NCI-H526 (cell line): ENCODE measurements at places on chromosomes 7 and 10.

GRCh38 chr10:76009531-76009930, 578.1 kb downstream of the LRMDA start:
- no peak for DNase-seq

GRCh38 chr10:73855413-73855812, 18.9 kb downstream of the CAMK2G start:
- DNase-seq, result no peak

- DNase-seq, result peak; percentile 51
Measured at GRCh38 chr10:5665373-5666007, 905 bp downstream of the ASB13 start.

DNA sequence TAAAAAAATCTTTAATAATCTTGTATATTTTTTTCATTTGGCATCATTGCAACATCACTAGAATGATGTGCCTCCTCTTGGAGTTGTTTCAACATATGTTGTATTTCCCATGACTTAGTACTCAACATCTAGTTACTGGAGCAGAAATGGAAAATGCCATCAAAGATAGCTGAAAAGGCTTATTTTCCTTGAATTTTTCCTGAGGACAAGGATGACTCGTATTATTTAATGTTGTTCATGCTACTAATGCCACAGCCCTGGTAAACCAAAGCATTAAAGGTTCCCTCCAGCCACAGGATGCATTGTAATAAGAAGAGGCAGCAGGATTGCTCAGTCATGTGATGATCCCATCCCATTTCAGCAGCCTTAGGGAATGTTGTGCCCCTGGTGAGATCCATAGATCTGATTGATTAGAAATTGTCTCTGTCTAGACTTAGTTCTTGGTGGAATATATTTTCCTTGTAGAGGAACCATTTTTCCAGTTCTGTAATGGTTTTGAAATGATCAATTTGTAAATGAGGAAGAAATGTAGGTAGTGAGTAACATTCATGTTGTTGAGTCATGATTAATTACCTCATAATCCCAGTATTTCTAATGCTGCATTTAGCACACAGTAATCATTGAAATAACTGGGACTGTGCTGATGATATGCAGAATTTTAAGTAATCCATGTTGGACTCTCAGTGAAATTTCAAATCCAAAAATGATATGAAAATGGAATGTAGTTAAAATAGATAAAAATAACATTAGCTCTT, 91.3 kb upstream of the SMIM30 start:
- DNase-seq, result no peak
